ENCODE measurements at places on chromosomes 3 and 15.

GRCh38 chr3:172034786-172035685 lies 4.3 kb upstream of the FNDC3B start:
- DNase-seq = no peak

- no peak for DNase-seq
These were observed 68.3 kb downstream of the GALK2 start for GRCh38 chr15:49238342-49238741.

- DNase-seq = no peak
These were observed at the start of gene FILIP1L for GRCh38 chr3:100114413-100115030. TSS of gene FILIP1L (minus strand) at chr3:100114501.

DNA sequence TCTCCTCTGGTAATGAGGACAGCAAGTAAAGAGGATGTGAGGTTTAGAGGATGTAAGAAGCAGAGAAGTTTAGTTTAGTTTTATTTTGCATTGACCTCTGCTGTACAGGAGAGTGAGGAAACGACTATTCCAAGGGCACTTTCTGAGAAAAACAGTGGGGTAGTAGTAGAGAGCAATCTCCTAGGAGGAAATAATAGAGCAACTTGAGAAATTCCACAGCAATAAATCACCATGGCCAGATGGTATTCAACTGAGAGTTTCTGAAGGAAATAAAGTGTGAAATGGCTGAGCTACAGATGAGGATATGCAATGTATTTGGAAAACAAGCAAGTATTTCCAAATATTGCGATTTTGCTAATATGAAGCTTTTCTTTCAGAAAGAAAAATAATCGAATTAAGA lies 118.9 kb downstream of the DPH6 start:
- DNase-seq = no peak

GRCh38 chr15:92981333-92981732 lies 81.2 kb downstream of the CHD2 start:
- no peak for DNase-seq

DNA sequence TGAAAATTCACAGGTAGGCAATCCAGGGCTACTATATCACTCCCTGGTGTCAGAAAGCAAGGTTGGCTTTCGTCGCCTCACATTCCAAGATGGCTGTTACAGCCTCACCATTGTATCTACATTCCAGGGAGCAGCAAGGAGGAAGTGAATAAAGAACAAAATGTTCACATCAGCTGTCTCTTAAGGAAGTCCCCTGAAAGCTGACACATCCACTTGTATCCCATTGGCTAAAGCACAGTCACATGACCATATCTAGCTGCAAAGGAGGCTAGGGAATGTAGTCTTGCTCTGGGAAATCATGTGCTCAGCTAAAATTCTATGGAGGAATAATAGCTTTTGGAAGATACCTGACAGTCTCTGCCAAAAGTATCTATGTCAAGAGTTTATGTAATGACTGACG lies 12.8 kb upstream of the GATA2 start:
- no peak for DNase-seq

All from activated naive CD4-positive, alpha-beta T cell (primary cell).